ENCODE measurements at places on chromosomes 2 and 18.

DNA sequence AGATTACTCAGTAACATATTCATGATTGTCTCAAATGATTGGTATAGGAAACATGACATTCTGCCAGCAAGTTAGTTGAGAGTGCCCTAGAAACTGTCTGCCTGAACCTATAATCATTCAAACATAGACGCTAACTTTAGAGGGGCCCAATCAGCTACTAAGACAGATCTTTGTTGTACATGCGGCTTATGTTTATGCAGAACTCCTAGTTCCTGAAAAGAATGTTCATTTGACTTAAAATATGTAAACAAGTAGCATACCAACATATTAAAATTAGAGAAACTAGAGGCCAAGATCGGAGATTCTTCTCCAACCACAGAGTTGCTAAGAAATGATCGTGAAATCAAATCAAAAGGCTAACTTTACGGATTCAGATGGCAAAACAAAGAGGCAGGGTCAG, 4.2 kb upstream of the METAP1D start:
- H3K27ac ChIP-seq = no peak overlapping the region
- no peaks in the 10 kb centered on the region for H3K4me1 ChIP-seq
- no peak for DNase-seq
- no peaks in the 10 kb centered on the region for H3K36me3 ChIP-seq
- no peak overlapping the region for H3K4me3 ChIP-seq
- H3K27me3 ChIP-seq = no peaks in the 10 kb centered on the region

- H3K27me3 ChIP-seq = no peaks in the 10 kb centered on the region
- no peaks in the 10 kb centered on the region for H3K36me3 ChIP-seq
- no peak overlapping the region for H3K4me3 ChIP-seq
- no peaks in the 10 kb centered on the region for H3K4me1 ChIP-seq
These were observed 62.7 kb downstream of the ITSN2 start for GRCh38 chr2:24297663-24298062.

DNA sequence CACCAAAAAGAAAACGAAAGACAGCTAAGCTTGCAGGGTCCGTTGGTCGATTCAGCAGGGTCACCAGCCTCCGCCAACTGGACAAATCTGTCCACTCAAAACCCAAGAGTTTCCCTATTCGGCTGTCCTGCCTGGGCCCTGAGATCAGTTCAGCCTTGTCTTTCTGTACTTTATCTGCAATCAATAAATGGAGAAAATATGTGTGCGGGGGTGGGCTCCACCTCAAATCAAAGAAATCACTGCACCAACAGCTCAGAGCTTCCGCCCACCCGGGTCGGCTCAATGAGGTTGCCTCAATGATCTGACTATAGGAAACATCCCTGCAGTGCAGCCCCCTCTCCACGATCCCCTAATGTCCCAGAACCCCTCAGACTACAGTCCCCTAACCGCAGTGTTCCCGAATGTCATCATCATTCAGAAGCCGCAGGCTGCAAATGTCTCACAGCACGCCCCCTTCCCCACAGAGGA, 447 bp downstream of the GGCX start:
- H3K4me3 ChIP-seq = peak overlapping the region; percentile 70
- DNase-seq = no peak
- no peaks in the 10 kb centered on the region for H3K36me3 ChIP-seq
- H3K4me1 ChIP-seq = peaks cover 3% of the 10 kb centered on the region

DNA sequence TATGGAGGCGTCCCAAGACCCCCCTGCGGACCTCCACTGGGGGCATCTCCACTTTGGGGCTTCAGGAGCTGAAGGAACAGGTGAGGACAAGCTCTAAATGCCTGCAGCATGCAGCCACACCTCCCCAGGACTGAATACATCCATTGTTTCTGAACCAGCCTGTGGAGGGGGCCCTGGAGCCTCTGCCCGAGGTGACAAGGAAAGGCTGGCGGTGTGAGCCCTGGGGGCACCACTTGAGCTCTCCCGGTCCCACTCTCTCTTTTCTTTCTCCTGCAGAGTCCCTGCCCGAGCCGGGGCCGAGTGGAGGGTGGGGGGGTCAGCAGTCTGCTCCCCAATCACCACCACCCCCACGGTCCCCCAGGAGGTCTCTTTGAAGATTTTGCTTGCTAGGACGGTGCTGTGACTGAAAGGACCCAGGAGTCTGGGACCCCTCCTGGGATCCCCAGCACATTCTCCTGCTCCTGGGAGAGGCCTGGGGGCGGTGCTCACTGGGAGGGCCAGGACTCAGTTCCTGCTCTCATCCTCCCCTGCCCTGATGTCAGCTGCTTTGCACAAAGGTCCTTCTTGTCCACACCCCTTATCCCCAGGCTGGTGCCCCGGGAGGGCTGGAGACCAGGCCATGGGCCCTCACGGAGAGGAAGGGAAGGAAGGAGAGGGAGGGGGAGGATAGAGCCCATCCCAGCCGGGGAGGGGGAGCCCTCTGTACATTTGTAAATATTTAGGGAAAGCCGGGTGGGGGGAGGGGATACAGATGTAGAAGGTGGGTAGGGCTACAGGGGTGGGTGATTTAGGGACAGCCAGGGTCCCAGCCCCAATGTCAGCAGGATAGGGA, 5.7 kb downstream of the CHPF start:
- H3K27me3 ChIP-seq = no peaks in the 10 kb centered on the region
- H3K4me1 ChIP-seq = peaks cover 7% of the 10 kb centered on the region
- H3K36me3 ChIP-seq = peaks cover 4% of the 10 kb centered on the region

GRCh38 chr2:144333143-144333555, 186.8 kb downstream of the ZEB2 start:
- peak overlapping the region; percentile 70 for H3K4me3 ChIP-seq
- H3K27me3 ChIP-seq = no peaks in the 10 kb centered on the region
- DNase-seq = no peak
- H3K27ac ChIP-seq = peak overlapping the region; percentile 82
